ENCODE measurements at places on chromosomes 4 and X.

DNA sequence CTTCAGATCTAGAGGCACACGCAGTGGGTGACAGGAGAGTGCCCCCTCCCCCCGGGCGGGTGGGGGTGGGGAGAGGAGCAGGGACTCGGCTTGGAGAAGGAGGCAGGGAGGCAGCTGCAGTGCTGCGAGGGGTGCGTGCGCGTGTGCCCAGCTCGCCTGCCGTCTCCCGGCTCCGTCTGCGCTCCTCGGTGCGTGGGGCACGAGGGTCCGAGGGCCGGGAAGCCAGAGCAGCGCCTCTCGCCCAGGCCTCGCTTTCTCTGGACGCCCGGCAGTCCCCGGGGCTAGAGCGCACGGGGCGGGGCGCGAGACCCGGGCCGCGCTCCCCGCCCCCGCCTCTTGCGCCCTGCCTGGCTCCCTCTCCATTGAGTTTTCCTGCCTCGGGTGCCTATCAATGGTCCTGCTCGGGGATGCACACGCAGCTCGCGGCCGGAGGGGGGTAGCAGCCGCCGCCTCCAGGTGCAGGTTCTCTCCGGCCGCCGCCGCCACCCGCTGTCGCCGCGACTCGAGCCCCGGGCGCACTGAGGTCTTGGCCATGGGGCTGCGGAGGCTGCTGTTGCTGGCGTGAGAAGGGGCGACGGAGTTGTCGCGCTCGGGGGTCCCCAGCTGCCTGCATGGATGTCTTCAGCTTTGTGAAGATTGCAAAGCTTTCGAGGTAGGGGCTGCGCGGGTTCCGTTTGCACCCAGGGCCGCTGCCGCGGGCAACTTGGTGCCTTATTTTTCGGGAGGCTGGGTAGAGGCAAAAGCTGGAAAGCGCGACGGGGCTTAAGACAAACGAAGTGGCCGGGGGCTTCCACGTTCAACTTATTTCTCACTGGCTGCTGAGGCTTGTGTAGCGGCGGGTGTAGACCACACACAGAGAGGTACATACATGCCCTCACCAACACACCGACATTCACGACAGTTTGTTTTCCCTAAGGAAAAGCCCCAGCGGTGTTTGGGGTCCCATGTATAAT is at the start of gene FRMPD4:
Gene FRMPD4 (plus strand): TSS at position 113 of the 953 bp plus-strand sequence. CDS start 499 bp downstream, at position 612.
- no peak for DNase-seq

GRCh38 chr4:2298532-2298991 is 36.7 kb upstream of the MXD4 start:
- DNase-seq, result no peak

GRCh38 chr4:15706646-15707362 is 3.9 kb downstream of the BST1 start:
- DNase-seq, result no peak

DNA sequence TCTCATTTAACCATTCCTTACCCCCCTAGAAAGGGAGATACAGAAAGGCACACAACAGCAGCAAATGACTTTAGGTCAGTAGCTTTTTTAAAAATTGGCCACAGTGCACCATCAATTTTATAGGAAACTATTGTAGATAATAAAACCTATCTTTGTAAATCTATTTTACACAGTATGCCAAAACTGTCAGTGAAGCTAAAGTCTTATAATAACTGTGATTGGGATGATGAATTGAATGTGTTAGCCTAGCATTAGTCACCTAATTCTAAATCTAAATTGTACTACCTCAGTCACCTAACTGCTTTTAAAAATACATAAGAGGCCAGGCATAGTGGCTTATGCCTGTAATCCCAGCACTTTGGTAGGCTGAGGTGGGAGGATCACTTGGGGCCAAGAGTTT is 44.2 kb downstream of the SH3RF1 start:
- no peak for DNase-seq

GRCh38 chr4:98661371-98662054 is 3.1 kb upstream of the TSPAN5 start:
- DNase-seq, result no peak

GRCh38 chr4:148445860-148446330 is 3.7 kb upstream of the NR3C2 start:
- DNase-seq, result no peak

DNA sequence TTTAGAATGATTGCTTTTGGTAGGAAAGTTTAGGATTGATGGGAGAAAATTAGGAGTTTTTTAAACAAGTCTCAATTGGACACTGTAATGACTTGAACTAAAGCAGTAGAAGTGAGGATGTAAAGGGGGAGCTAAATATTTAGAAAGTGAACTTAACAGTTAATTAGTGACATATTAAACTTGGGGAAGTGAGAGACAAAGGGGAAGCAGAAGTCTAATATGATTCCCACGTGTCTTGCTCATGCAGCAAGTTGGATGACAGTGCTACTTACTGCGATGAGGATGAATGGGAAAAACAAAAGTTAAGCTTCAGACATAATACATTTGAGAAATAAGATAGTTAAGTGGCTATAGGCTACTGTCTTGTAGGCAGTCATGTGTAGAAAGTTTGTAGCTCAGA is 110.4 kb downstream of the RPA4 start:
- no peak for DNase-seq

DNA sequence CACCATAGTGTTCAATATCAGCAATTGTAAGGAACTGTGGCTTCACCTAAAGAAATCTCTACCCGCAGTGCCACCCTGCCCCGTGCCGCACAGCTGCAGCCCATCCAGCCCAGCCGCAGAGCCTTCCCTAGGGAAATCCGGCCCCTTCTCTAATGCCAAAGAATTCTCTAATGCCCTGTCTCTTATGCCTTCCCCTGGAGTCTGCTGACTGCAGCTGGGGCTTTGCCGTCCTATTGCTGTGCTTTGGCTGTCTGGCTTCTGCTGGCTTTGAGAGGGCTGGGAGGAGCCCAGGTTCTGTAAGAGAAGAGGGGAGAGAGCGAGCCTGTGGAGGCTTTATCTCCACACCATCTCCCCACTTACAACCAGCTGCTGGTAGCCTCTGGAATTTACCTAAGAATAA is 85.9 kb upstream of the HELT start:
- no peak for DNase-seq

- no peak for DNase-seq
Observed at GRCh38 chr4:123363729-123364128, 32.9 kb upstream of the SPRY1 start.

- DNase-seq, result no peak
Observed at GRCh38 chrX:78124307-78124706, 15.1 kb downstream of the TAF9B start.

GRCh38 chrX:26387906-26388305 is 171.9 kb downstream of the MAGEB5 start:
- DNase-seq, result no peak

DNA sequence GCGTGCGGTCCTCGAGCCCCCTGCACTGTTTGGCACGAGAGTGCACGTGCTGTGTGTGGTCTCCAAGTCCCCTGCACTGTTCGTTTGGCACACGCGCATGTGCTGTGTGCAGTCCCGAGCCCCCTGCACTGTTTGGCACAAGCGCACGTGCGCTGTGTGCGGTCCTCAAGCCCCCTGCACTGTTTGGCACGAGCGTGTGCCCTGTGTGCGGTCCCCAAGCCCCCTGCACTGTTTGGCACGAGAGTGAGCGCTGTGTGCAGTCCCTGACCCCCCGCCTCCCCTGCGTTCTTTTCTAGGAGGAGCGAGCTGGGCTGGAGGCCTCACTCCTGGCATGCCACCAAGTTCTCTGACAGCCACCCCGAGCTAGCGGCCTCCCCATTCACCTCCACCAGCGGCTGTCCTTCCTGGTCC is 76.5 kb upstream of the CLDN34 start:
- no peak for DNase-seq

GRCh38 chr4:11480683-11481082 is 52.0 kb upstream of the HS3ST1 start:
- DNase-seq, result peak; percentile 89

- DNase-seq, result no peak
Observed at GRCh38 chr4:18869166-18869565, 847.6 kb upstream of the LCORL start.

- no peak for DNase-seq
Observed at GRCh38 chr4:103892586-103892985, 172.8 kb upstream of the TACR3 start.

DNA sequence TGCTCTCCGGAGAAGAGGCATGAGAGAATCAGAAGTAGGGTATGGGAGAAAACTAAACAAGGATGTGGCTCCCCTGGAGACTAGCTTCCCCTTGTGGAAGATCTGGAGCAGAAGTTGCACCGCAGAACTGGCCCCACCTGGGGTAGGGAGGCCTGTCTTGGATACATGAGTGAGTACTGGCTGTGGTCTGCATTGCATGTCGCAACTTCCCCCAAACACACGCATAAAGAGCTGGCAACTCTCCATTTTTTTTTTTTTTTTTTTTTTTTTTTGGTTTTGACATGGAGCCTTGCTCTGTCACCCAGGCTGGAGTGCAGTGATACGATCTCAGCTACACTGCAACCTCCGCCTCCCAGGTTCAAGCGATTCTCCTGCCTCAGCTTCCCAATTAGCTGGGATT is 119.9 kb downstream of the EGF start:
- DNase-seq, result peak; percentile 56

DNA sequence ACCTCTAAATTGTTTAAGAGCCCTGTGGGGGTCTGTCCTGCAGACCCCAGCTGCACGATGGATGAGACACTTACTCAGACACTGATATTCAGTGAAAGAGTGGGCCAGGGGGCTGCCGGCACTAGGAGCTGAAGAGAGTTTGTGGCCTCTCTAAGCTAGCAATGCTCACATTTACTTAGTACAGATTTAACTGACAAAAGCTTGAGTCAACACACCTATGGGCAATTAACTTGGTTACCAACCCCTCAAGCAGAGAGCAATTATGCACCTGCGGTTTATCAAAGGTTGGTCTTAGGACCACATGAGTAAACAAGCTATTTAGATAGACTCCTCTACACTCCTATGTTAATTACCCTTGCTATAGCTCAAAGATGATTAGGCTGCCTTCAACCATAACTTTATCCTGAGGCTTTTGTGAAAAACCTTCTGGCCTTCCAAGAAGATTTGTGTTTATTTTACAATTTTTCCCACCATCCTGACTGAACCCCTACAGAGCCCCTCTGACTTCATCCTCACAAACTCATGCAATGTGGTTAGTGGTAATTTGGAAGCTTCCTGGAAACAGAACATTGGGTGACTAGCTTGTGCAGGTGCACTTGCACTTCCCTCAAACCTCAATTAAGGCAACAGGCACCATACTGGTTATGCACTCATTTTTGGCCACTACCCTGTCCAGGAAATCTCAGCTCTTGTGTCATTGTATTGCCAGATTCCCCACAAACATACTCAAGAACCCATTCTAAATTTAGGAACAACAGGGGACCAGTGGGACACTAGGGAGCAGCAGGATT is 234.4 kb upstream of the ITM2A start:
- no peak for DNase-seq

- DNase-seq, result no peak
Observed at GRCh38 chr4:762211-763190, 56.9 kb downstream of the PCGF3 start.

GRCh38 chr4:79381161-79381560 is 26.9 kb downstream of the GK2 start:
- no peak for DNase-seq

- peak; percentile 37 for DNase-seq
Observed at GRCh38 chrX:53093177-53093655, 726 bp upstream of the KANTR start.

GRCh38 chr4:142473218-142473959 is 372.7 kb downstream of the INPP4B start:
- DNase-seq, result no peak

DNA sequence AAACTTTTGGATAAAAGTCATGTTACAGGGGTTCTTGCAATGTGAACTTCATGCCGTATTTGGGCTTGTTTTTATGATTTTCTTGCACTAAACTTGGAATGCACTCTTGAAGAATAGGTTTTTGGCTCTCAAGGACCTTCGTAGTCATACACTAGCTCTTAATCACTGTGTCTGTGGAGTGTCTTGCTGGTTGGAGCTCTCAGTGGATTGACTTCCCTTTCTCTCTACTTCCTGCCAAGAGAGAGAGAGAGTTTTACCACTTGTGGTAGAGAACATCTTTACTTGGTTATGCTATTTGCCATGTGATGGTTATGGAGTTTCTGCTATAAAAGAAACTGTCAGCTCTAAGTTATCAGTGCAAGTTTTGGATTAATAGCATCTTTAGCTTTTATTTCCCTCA is 112.4 kb downstream of the BMPR1B start:
- DNase-seq, result no peak

GRCh38 chr4:150289881-150290280 is 211.6 kb downstream of the DCLK2 start:
- DNase-seq, result no peak

DNA sequence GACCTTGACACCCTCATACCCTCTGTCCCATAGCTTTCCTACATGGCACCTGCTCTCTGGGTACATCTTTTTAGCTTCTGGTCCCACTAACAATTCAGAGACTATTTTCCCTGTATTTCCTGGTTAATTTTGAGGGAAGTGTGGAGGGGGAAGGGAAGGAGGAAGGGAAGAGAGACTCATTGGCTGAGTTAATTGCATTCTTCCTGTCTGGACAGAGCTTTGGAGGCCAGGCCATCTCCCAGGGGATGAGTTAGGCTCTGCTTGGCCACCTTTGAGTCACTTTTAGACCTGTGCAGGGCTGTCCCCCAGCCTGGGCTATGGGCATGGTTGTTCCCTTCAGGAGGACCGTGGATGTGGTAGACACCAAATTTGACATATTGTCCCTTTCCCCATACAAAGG is 167.9 kb upstream of the PGRMC2 start:
- DNase-seq, result no peak

GRCh38 chr4:95066050-95066449 is 308.3 kb downstream of the BMPR1B start:
- DNase-seq, result no peak

GRCh38 chr4:137608085-137608484 is 75.8 kb upstream of the PCDH18 start:
- no peak for DNase-seq

- DNase-seq, result no peak
Observed at GRCh38 chr4:164959896-164960295, 17.6 kb downstream of the TRIM61 start.

GRCh38 chr4:155047755-155048154 is 160.7 kb upstream of the NPY2R start:
- DNase-seq, result no peak

DNA sequence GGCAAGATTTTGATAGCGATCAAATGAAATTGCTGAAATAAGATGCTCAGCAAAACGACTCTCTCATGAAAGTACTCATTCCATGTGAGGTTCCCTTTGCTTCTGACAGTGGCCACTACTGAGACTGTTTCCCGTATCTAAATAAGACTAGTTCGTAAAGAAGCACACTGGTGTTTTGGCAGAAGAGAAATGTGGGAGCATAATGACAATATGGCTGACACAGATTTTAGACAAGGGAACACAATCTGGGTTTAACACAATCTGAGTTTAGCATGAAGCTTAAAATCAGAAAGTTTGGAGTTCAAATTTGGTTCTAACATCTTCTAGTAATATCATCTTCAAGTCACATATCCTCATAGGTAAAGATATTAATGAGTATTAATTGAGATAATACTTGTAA is 13.7 kb downstream of the GABRA4 start:
- no peak for DNase-seq

DNA sequence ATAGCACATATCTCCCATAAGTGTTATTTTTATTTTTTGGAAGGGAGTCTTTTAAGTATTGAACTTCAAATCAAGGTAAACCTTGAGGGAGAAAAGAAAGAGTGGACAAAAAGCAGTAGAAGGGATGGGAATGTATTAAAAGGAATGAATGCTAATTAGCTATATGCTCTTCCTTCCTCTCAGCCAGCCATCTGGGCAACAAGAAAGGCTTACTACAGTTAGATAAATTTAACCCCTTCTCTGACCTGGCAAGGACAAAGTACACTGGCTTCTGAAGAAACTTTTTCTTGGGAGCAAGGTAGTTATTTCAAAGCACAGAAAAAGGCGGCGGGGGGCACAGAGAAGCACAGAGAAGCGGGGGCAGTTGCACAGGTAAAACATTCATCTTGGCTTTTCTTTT is 54.6 kb downstream of the GAB1 start:
- DNase-seq, result no peak
